HS-5 (cell line): ENCODE measurements at places on chromosomes 2 and 18.

DNA sequence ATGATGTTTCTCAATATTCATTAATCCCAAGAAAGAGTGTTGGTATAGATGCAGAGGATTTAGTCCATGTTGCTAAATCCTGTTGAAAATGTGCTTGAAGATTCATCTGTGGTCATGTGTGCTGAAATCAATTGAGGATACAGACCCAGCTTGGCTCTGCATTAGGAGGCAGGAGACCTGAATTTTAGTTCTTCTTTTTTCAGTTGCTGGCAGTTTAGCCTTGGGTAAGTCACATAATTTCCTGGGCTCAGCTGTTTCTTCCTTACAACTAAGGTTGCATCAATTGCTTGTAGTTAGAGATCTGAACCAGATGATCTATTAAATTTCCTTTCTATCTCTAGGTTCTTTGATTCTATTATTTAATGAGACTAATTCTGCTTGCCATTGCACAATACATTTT, 54.4 kb downstream of the SETBP1 start:
- no peak for DNase-seq

DNA sequence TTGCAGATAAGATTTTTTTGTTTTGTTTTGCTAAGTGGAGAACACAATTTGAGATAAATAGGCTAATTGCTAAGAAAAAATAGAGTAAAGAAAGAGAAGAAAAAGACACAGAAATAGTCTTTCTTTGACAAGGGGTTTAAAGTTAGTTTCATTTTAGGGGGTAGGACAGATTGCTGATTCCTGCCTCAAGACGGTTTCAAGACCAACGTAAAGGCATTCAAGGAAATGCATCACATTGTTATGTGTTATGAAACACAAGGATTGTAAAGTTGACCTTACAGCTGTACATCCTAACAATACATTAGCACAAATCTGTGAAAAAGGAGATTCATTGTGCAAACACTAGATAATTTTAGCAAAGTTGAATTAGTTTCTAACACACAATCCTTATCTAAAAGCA, 22.7 kb upstream of the ETAA1 start:
- DNase-seq, result no peak

DNA sequence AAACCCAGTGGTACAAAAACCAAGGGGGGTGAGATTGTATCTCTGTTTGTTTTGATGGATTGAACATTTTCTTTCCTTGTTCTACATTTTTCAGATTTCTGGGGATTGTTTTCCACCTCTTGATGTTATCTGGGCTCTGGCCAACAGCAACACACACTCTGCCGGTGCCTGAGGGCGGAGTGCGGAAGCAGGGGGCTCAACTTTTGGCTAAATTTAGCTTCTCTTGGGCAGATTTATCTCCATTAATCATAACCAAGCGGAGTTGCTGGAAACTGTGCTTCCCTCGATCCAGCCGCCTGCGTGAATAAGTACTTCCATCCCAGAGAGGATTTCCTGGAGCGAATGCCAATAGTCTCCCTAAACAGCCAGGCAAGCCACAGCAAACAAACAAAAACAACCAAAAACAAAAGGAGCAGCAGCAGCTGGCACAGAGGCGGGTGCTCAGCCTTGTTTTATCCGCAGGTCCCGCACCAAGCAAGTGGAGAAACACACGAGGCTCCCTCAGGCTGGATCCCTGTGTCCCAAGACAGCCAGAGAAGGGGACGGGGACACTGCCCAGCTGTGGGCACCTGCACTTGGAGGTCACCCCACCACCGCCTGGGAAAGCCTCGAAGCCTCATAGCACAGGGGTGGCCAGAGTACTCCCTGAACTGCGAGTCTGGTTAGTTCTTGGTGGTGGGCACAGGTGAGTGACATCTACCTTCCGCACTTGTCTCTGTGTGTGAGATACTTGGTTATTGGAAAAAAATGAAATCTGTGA, 143.4 kb downstream of the NDUFA10 start:
- no peak for DNase-seq

GRCh38 chr2:21966139-21966538, 842.4 kb downstream of the TDRD15 start:
- DNase-seq, result peak; percentile 11

DNA sequence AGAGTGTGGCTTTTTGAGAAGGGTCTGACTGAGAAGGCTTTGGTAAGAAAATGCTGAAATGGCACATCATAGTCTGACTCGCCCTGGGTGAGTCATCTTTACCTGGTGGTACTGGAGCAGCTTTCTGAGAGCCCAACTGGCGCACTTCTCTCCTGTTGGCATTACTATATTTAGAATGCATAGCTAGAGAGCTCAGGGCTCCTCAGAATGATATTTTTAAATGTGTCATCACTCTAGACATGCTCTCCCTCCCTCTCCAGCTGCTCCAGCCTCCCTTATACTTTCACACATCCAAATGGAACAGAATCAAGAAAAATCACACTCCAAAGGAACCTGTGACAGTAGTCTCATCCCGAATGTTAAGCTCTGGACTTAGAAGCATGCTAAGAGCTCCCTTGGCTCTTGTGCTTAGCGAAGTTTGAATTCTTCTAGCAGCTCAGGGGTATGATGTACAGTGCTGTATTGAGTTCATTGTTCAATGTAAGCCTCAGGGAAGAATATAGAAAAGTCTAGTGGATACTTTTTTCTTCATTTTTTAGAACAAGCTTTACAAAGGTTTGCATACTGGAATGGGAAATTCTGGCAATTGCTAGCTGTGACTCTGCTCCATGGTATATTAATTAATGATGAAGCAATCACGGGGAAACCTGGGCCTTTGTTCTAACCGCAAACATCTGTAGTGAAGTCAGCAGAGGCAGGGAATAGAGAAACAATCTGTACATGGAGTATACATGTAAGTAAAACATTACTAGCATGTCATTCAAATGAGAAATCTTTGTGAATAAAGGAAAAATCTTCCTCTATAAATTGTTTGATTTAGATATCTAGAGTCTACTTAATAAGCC, 751.2 kb upstream of the NRXN1 start:
- no peak for DNase-seq

GRCh38 chr18:58402247-58402646, 226.6 kb downstream of the ALPK2 start:
- no peak for DNase-seq

DNA sequence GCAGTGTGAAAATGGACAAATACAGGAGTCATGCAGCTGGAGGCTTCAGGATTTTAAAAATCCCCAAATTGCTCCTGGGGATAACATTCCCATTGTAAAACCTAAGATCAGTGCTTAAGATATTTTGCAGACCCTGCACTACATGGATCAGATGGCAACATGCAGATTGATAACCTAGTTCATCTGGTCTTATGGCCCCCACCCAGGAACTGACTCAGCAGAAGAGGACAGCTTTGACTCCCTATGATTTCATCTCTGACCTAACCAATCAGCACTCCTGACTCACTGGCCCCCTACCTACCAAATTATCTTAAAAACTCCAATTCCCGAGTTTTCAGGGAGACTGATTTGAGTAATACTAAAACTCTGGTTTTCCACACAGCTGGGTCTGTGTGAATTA, 20.0 kb downstream of the SRBD1 start:
- no peak for DNase-seq

- no peak for DNase-seq
These were observed 81.0 kb downstream of the APLF start for GRCh38 chr2:68548396-68548795.

GRCh38 chr18:9137168-9138066, 836 bp downstream of the ANKRD12 start:
- peak; percentile 63 for DNase-seq

DNA sequence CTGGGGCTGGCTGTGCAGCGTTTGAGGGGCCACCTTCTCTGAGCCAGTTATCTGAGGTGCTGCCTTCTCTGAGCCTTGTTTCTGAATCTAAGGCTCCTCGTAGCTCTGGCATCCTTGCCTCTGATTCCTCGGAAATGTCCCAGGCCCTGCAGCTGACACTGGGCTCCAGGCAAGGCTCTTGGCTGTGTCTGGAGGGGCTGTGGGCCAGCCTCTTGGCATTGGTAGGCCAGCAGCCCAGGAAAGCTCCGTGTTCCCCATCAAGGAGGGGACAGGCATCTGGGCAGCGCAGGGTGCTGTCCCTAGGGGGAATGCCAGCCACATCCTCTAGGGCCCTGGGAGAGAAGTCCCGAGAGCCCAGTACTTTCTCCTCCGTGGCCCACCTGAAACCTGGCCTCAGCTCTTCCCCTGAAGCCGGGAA, 40.7 kb upstream of the TAF1B start:
- no peak for DNase-seq

DNA sequence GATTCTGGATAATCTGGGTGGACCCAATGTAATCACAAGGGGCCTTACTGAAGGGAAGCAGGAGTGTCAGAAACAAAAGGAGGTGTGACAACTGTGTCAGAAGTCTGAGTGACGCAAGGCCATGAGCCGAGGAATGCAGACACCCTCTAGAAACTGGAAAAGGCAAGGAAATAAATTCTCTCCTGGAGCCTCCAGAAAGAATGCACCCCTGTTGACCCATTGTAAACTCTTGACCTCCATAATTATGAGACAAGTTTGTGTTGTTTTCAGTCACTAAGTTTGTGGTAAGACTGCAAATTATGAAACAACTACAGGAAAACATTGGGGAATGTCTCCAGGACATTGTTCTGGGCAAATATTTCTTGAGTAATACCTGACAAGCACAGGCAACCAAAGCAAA, 47.3 kb upstream of the B3GNT7 start:
- no peak for DNase-seq

DNA sequence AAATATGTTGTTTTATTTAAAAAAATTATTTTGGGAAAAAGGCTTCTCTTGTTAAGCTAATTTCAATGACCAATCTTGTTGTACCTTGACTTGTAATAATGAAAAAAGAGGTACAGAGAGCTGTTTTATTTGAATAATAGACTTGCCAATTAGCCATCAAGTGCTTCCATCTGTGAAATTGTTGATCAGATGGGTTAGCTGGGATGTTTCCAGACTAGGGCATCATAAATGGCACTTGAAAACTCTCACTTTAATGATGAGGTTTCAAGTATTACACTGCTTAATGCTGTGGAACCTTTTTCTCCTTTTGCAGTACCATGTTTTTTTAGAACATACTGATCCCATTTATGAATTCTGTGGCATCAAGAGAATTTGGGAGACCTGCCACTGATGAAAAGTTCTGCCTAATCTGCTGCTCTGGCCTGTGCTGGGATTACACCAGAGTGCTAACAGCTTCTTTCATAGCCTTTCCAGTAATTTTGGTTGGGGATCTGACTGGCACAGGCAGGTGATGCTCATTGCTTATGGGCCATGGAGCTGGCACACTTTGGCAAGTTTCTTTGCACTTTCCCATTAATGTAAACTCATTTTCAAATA, 24.2 kb downstream of the PSMD14 start:
- no peak for DNase-seq

- no peak for DNase-seq
These were observed 72.8 kb downstream of the RAPH1 start for GRCh38 chr2:203462308-203462707.

DNA sequence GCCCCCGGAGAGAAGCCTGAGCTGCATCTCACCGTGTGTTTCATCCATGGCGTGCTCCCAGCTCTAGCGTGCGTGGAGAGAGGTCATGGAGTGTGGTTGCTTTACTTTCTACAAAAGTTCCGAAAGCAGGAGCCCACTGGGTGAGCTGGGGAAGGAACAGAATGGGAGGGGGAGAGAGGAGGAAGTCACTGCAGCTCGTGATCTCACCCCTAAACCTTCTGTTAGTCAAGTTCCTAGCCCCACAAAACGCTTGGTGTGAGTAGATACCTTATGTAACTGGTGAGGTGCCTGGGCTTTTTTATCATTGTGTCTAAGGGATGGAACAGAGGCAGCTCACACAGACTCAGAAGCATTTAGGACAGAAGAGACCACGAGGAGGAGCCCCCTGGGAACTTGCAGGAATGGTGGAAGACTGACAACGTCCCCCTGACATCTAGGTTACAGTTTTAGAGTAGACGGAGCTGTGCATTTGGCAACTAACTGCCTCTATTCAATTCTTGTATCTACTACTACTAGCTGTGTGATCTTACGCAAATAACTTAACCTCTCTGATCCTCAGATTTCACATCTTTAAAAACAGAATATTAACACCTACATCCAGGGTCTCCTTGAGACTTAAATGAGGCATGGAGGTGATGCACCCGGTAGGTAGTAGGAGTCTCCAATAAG, 123.3 kb downstream of the ARL4C start:
- no peak for DNase-seq

DNA sequence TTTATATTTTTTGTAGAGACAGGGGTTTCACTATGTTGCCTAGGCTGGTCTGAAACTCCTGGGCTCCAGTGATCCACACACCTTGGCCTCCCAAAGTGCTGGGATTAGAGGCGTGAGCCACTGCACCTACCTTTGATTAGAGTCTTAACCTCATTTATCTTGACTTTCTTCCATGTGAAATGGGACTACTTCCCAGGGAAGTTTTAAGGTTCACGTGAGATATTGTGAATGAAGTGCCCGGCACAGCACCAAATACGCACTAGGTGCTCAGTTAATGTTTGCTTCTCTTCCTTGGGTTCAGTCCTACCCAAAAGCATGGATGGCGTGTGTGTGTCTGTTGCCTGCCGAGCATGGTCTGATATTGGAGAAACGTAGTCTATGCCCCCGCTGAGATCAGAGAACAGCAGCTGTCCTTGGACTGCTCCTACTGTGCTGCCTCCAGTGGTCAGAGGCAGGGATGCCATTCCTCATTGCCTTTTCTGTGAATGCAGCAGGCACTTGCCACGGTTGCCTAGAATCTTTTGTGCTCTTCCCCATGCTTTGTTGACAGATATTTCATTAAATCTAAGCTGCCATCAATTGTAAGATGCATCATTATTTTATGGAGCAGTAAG, 12.3 kb upstream of the TFCP2L1 start:
- no peak for DNase-seq

DNA sequence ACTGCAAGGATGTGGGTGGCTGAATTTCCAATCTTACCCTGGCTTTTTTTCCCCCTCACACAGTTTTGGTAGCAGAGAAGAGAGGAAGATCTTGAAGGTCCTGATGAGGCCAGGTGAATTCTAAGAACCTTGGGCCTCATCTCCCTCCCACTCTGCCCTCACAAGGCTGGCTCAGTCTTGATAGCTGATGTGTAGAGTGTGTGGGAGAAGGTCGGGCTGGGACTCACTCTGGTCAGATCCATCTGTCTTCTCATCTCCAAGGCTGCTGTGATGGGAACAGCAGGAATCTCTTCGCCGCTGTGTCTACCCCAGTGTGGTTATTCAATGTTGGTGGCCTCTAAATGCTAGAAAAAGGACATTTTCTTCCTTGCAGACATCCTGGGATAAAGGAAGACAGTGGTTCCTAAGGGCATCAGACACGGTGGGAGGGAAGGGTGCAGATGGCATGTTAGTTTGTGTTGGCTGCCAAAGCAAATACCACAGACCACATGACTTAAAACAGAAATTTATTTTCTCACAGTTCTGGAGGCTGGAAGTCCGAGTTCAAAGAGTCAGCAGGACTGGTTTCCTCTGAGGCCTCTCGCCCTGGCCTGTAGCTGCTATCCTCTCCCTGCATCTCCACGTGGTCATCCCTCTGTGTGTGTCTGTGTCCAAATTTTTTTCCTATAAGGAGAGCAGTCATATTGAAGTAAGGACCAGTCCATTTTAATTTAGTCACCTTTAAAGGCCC, 37.6 kb upstream of the MGAT4A start:
- no peak for DNase-seq
